ENCODE measurements at places on chromosomes 16 and 17.

DNA sequence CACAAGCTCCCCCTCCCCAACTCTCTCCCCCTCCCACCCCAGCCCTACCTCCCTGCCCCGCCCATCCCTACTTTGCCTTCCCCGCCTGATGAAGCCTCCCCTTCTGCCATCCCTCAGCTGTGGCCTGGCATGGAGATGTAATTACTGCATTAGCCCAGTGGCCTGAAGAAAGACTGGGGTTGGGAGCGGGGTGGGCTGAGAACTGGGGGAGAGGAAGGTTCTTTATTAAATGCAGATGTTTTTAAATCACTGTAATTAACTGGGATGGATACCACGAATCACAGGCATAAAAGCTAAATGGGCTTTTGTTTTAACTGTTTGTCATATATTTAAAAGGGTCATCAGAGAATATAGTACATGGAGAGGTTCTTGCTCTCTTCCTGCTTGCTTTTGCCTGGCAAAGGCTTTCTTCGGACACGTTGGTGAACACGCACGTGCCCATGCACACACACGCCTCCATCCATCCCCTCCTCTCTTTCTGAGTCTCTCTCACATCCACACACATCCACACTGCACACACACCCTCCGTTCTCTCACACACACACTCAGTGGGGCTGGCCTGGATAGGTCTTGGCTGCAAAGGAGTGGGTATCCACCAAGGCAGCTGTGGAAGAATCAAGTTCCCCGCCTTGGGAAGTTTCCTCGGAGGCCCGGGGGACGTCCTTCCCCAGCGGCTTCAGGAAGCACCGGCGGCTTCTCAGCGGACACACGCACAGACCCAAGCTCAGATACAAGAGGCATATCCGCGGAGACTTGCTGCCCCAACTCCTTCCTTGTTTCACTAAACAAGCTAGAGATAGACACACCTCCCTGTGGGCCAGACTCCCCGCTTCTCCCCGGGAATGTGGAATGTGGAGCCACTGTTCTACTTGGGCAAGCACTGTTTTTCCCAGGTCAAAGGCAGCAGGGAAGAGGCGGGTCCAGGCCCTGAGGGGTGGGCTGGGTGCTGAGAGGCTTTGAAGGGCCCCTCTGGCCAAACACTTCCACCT, 27.4 kb upstream of the TNRC6C start:
- no peak for DNase-seq

DNA sequence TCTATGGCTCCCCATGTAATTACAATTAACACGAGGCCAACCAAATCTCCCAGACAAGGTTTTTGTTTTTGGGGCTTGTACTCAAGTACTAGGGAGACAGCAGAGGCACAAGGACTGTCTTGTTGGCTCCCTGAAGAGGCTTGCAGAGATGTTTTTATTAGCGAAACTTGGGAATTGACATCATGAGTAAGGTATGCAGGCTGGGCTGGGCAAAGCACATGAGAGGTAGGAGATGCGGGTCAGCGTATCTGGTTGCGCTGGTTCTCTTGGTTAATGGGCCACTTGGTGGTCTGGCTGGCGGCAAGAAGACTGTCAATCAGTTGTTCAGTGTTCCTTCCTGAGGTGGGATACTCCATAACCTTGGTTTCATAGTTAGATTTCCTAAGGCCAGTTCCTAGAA, 28.9 kb downstream of the LCMT1 start:
- no peak for DNase-seq

DNA sequence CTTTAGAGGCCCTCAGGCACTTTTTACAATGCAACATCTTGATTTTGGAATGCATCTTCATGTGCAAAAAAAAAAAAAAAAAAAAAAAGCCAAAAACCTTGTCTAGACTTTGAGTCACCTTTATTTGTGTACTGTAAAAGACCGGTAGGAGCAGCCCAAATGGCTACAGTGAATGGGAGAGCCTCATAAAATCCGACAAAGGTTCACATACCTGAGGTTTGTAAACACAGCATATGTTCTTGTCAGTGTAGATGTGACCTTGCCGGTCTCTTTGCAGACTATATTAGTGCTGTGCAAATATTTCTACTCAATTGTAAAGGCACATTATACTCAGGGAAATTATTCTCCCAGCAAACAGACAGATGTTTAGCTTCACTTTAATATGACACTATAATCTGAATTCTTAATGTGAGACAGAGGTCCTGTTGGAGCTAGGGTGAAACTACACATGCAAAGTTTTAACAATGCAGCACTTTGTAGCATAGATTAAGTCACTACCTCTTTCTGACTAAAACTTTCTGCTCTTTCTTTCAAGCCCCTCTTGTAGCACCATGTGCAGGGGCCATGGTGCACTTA, 211.3 kb downstream of the CA10 start:
- no peak for DNase-seq

DNA sequence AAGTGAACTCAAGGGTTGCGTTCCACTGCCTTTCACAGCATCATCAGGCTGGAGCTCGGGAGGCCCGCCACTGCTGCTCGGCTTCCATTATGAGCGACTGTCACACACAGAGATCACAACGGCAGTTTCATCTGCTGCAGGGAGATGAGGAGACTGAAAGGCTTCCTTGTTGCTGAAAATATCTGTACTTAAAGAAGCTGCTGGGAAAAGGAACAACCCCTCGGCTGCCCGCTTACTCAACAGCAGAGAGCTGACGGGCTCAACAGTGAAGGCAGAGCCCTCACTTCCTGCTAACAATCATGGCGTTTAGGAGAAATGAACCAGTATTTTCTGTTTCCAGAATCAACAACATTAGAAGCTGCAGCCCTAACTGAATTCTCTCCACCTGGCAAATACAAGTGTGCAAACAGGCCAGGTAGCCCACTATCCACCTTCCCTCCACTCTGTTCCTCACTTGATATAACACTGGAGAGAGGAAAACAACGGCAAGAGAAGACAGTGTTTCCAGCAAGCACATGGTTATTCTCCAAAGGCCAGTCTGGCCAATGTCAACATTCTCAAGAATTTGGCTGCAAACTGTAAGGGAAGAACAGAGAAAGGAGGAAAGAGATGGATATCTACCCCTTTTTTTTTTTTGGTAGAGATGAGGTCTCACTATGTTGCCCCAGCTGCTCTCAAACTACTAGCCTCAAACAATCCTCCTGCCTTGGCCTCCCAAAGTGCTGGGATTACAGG, 33.7 kb downstream of the MBTPS1 start:
- no peak for DNase-seq

DNA sequence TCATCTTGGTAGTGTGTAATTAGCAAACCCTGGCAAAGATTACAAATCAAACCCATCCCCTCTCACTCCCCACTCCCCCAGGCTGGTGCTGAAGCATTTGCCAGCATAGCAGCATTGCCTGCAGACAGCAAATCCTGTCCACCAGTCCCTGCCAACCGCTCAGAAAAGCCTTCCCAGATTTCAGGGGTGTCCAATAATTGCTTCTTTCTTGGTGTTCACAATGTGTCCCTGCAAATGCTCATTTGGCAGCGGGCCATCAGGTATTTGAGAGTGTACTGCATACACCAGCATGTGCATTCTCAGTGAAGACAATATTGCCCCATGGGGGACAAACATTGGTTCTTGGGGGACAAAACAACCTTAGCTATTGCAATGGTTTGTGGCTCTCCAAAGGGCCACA, 28.2 kb downstream of the ORC6 start:
- no peak for DNase-seq

DNA sequence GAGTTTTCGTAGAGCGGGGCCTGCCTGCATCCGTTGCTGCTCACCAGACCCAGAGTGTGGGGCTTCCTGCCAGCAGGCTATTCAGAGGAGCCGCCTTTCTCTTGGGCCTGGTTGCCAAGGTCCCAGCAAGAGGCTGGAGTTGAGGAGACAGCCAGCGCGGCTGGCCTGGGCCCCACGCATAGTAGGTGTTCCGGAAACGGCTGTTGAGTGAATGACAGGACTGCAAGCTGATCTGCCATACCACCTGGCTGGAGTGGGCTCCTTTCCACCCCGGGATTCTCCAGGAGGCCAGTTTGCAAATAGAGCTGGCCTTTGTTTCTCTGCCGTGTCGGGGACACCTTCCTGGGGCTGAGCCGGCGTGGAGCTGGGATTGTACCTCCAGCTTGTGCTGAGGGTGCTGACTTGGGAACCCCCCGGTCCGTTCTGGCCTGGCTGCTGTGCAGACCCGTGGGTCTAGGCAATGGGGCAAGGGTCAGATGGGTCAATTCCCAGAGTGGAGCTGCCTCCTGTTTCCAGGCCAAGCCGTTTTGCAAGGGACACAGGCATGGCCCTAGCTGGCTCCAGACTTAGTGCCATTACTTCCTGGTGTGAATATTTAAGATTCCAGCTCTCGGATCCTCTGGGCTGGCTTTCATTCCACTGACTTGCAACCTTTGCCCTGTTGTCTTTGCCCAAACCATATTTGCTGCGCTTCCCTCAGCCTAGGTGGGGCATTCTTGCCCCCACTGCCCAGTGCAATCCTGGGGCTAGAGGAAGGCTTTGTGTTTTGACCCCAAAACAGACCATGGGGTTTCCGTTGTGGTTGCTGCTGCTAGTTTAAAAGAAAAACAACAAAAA, 68.8 kb downstream of the CMIP start:
- no peak for DNase-seq

- DNase-seq: no peak
Measured at GRCh38 chr16:17459903-17460521, 10.7 kb downstream of the XYLT1 start.

DNA sequence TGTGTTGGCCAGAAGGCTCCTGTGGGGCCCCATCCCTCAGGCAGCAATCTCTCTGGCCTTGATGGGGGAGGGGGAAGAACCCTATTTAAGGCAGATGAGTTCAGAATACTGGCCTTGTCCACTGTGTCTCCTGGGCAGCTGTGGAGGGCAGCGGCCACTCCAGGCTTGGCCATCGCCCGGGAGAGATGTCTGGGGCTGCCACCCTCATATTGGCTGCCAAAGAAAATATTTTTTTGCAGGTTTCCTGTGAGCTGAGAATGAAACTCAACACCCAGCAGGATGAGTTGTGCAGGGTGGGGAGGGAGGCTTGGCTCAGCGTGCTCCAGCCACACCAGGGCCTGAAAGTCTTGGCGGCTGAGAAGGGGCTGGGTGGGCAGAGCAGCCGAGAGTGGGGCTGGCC, 14.4 kb upstream of the TIMP2 start:
- no peak for DNase-seq

- DNase-seq: peak; percentile 39
Measured at GRCh38 chr17:50272711-50273653, 1.3 kb upstream of the TMEM92 start.

DNA sequence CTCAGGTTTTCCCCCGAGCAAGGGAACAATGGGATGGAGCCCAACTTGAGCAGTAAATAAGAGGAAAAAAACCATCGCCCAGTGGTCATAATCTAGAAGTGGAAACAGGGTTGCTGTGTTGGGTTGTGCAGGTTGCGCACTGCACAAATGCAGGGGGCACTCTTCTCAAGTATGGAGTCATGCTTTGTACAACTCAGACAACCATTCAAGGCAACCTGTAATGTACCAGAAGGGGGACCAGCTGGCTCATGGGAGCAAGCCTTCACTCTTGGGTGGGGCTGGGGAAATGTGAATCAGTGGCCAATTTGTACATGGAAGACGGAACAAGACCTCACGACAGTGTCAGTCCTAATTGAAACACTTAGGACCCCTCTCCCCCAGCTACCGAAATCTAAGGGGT, 23.9 kb upstream of the LITAF start:
- DNase-seq: no peak

DNA sequence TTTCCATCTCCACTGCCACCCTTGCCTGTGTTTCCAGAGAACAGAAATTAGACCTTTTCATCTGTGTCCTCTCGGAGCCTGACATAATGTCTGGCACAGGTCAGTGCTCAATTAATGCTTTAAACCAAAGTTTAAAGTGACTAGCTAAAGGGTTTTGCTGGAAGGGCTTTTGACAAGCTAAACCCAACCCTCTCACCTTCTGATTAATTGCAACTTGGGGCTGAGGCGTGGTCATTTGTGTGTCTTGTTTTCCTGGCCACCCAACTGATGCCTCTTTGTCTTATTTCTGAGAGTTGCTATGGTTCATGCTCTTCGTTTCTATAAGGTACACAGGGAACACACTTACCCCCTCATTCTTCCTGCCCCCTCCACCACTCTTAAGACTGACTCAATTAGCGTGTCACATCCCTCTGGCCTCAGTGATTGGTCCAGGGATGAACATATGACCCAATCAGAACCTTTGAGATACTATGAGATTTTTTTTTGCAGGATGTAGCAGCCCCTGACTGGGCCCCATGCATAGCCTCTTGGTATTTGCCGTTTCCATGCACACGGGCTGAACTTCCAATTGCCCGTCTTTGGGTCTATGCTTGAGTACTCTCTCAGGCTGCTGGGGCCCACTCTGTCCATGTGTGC, 15.8 kb upstream of the BRD7 start:
- DNase-seq: no peak

- no peak for DNase-seq
Measured at GRCh38 chr16:49486400-49486799, 112.8 kb downstream of the C16orf78 start.

DNA sequence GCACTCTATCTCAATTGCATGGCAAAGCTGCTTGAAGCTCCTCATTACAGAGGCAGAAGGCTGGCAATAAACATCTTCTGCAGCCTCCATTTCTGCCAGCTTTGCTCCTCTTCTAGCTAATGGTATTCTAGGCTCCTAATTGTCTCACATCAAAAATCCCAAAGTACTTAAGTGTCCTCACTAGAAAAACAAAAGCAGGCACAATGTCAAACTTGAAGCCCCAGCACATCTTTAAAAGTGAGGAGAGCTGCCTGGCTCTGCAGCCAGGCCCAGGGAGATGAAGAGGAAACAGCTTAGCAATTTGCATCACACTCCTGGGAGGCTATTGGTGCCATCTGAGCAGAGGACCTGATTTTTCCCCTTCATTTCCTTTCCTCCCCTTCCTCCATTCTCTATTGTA, 197.1 kb downstream of the KCNJ2 start:
- DNase-seq: no peak

GRCh38 chr16:74575807-74576643, 30.9 kb downstream of the GLG1 start:
- no peak for DNase-seq

DNA sequence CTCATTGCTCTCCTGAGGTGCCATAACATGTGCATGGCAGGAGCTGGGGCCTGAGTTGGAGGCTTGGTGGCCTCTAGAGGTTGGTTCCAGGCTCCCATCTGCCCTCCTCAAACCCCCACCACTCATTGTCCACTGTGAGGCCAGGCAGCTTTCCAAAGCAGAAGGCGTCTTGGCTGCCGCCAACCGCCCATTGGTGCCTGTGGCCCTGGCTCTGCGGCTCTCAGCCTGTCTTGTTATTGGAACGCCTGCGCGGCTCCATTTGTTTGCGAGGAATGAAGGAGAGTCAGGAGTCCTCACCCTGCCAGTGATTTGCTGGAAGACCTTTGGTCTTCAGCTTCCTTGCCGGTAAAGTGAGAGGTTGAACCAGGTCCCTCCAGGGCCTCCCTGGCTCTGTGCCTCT, 43.6 kb downstream of the OR1D5 start:
- no peak for DNase-seq

Data from GM18507 (cell line).